ENCODE measurements at places on chromosomes 3 and 15. TPM values are rescaled to one million over a fixed set of nuclear protein-coding genes. Genes with fewer than 3 reads are reported as not detected.

DNA sequence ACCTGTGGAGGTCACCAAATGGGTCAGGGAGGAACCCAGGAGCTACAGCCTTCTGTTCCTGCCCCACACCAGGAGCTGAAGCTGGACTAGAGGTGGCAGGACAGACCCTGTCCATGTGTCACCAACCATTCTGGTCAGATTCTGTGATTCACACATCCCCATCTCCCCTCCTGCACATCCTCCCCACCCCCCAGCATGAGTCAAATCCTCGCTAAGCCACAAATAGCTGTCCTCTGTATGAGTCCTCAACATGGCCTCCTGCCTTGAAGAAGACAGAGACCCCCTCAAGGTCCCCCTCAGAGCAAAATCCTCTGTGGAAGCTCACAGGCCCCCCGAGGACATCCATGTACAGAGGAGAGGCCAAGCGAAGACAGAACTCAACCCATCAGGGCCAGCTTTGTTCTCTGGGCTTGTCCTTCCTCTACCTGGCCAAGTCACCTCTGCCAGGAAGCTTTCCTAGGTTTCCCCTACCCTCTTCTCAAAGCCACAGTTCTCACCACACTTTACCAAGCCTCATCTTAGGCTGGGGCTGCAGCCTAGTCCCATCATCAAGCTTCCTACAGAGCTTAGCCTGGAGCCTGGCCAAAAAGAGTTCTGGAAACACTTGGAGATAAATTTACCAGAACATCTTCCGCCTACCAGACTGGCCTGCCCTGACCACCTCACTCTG, 17.1 kb downstream of the CACNA2D2 start:
- H3K4me1 ChIP-seq = no peaks in the 10 kb centered on the region
- no peaks in the 10 kb centered on the region for H3K36me3 ChIP-seq
- peaks cover 24% of the 10 kb centered on the region for H3K27me3 ChIP-seq

DNA sequence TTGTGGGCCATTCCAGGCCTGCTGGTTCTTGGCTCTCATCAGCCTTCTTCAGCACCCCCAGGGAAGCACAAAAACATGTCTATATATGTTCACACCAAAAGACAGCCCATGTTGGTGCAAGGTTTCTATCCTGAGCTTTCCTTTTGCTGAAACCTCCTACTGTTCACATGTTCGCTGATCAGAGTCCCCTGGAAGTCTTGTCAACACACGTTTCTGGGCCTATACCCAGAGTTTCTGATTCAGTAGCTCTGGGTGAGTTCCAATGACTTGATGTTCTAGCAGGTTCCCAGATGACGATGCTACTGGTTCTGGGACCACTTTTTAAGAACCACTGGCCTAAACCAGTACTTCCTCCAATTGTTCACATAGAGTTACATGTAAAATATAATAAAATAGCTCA, 46.0 kb downstream of the SUCNR1 start:
- H3K27me3 ChIP-seq = no peaks in the 10 kb centered on the region
- H3K4me3 ChIP-seq = no peak overlapping the region
- H3K27ac ChIP-seq = no peak overlapping the region
- peaks cover 4% of the 10 kb centered on the region for H3K4me1 ChIP-seq

GRCh38 chr15:101148166-101148880, 103.5 kb downstream of the CHSY1 start:
- H3K27ac ChIP-seq = no peak overlapping the region
- H3K4me1 ChIP-seq = peaks cover 2% of the 10 kb centered on the region
- no peak for DNase-seq
- H3K27me3 ChIP-seq = no peaks in the 10 kb centered on the region
- H3K4me3 ChIP-seq = no peak overlapping the region
- H3K36me3 ChIP-seq = no peaks in the 10 kb centered on the region

DNA sequence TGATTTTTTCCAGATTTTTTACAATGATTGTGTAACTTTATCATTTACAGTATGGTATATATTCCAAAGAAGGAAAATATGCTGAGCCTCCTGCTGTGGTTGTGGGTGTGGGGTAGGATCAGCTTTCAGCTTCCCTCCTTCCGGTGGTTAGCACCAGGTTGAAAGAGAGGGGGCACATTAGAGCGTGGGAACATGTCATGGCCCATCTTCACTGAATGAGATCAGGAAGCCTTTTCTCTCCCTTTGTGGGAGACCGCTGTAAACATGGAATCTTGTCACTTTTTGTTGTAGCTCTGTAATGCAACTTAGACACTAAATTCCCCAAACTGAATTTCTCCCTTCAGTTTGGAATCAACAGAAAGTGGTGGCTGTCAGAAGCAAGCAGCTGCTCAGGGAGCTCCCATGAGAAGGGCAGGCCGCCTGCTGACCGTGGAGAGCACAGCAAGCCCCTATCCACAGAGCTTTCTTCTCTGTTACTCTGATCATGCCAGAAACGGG, 86.7 kb upstream of the LIMD1 start:
- H3K27me3 ChIP-seq = no peaks in the 10 kb centered on the region
- no peaks in the 10 kb centered on the region for H3K36me3 ChIP-seq
- peak overlapping the region; percentile 27 for H3K27ac ChIP-seq
- DNase-seq = peak; percentile 87

GRCh38 chr3:190070622-190071347, 49.9 kb downstream of the P3H2 start:
- no peak overlapping the region for H3K4me3 ChIP-seq
- H3K27me3 ChIP-seq = no peaks in the 10 kb centered on the region
- peak; percentile 66 for DNase-seq
- no peak overlapping the region for H3K27ac ChIP-seq
- H3K4me1 ChIP-seq = peaks cover 9% of the 10 kb centered on the region

SV2B gene
- total RNA-seq = not detected

CLSTN2 gene
- under 0.01 TPM for total RNA-seq

KLF15 gene
- 0.18 TPM for total RNA-seq

Data from IMR-90 (cell line).